B cell (primary cell): ENCODE measurements at places on chromosomes 5 and 9. TPM values are rescaled to one million over a fixed set of nuclear protein-coding genes. Genes with fewer than 3 reads are reported as not detected.

Gene CDKN2A
- total RNA-seq: 9.5 and 11.7 TPM in 2 replicates

Gene ADGRD2
- total RNA-seq: not detected in 2 replicates

Gene NTNG2
- total RNA-seq: 6.6 and 8.6 TPM in 2 replicates

Gene CDH9
- not detected in 2 replicates for total RNA-seq

Gene SLC6A7
- not detected in 2 replicates for total RNA-seq

Gene LCN15
- not detected in 2 replicates for total RNA-seq

Gene LRRC70
- 2.2 and 2.3 TPM in 2 replicates for total RNA-seq

Gene GRXCR2
- total RNA-seq: not detected in 2 replicates

Gene TRAPPC13
- 18.8 and 24.4 TPM in 2 replicates for total RNA-seq

Gene SPDL1
- 14.8 and 17.9 TPM in 2 replicates for total RNA-seq

Gene KLF4
- total RNA-seq: 3.7 and 3.8 TPM in 2 replicates

Gene SLC34A3
- total RNA-seq: not detected in 2 replicates

Gene GFM2
- 22.6 and 28.5 TPM in 2 replicates for total RNA-seq

Gene UBE2D2
- 168 and 183 TPM in 2 replicates for total RNA-seq

Gene BTF3
- 452 and 466 TPM in 2 replicates for total RNA-seq

Gene WDR36
- 33.9 and 35.2 TPM in 2 replicates for total RNA-seq

Gene CCL21
- not detected in 2 replicates for total RNA-seq

Gene GLT6D1
- 0.19 TPM in 1 of 2 replicates, not detected in the other for total RNA-seq

Gene SEC16A
- 73.4 and 79.5 TPM in 2 replicates for total RNA-seq

Gene FBP2
- not detected in 2 replicates for total RNA-seq

Gene FAXDC2
- total RNA-seq: 0.24 TPM in 1 of 2 replicates, not detected in the other
